NCI-H524 (cell line): ENCODE measurements at places on chromosomes 7 and 10.

GRCh38 chr7:96901822-96902445 lies 103.4 kb upstream of the DLX6 start:
- DNase-seq, result no peak

DNA sequence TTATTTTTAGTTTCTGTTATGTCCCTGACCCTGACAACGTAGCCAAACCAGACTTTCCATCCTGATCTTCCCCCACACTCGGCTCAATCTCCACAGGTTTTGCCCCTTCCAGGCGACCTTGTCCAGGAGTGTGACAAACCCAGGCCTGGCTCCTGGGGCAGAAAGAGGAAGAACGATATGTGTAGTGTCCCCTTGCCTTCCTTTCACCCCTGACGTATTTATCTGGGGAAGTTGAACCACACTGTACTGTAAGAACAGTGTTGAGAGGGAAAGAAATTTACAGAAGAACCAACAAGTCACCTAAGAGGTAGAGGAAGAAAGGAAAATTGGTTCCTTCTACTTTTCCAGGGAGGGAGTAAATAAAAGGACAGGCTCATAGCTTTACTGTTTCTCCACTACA lies 158.0 kb downstream of the VTI1A start:
- no peak for DNase-seq

- no peak for DNase-seq
These were observed 43.4 kb upstream of the ITGB8 start for GRCh38 chr7:20287317-20287716.

- DNase-seq, result no peak
These were observed 3.8 kb upstream of the CRCP start for GRCh38 chr7:66110856-66111255.

- no peak for DNase-seq
These were observed 984 bp upstream of the IKZF1 start for GRCh38 chr7:50303335-50304128.

- DNase-seq, result no peak
These were observed 78.3 kb downstream of the PROSER2 start for GRCh38 chr10:11901454-11901832.

- no peak for DNase-seq
These were observed 44.8 kb upstream of the ADO start for GRCh38 chr10:62759599-62760175.

DNA sequence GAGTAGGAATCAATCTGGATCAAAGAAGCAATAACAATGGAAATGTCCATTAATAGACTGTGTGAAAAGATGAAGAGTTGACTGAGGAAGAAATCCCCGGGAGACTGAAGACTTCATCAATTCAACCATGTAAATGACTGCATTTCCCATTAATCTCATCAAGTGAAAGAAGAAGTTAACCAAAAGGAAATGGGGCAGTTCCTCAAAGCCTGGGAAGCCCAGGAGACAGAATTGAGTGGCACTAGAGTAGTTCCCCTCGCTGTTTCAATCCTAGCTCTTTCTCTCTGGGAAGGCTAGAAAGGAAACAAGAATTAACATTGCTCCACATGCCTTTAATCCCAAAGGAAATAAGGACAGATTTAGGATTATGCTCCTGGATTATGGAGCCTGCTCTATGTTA lies 4.8 kb upstream of the OR6V1 start:
- no peak for DNase-seq

DNA sequence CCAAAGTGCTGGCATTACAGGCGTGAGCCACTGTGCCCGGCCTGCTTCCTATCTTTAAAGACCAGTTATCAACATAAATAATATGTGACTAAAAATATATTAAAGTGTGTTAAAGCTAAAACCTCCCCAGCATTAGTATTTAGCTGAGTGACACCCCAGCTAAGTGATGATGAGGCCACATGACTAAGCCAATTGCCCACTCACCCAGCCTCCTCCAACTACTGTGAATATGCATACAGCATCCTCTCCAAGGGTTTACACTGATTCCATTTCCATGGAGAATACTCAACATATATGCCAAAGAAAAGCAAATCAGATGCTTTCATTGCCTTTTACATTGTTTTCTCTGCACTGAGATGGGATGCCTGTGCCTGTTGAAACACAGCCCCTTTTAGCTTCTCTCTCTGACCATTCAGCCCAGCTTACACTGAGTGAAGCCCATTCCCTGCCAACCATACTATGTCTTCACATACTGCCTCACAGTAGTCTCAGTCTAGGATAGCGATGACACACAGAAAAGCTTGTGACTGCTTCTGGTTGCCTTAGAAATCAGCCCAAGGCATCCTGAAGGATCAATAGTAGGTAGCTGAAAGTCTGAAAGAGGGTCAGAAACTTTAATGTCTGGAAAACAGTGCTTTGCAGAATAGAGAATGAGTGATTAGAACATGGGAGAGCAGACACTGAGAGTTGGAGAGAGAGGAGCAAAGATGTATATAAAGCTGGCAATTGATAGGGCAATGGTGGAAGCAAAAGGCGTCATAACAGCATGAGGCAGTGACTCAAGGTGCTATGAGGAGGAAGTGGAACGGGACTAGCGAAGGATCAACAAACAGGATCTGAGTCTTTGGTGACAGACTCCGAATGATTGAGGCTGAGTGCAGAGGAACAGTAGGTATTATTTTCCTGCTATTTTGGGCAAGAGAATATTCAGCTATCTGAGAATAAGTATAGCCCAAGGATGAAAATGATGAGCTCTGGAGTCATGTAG lies 19.8 kb upstream of the ATE1 start:
- DNase-seq, result no peak

DNA sequence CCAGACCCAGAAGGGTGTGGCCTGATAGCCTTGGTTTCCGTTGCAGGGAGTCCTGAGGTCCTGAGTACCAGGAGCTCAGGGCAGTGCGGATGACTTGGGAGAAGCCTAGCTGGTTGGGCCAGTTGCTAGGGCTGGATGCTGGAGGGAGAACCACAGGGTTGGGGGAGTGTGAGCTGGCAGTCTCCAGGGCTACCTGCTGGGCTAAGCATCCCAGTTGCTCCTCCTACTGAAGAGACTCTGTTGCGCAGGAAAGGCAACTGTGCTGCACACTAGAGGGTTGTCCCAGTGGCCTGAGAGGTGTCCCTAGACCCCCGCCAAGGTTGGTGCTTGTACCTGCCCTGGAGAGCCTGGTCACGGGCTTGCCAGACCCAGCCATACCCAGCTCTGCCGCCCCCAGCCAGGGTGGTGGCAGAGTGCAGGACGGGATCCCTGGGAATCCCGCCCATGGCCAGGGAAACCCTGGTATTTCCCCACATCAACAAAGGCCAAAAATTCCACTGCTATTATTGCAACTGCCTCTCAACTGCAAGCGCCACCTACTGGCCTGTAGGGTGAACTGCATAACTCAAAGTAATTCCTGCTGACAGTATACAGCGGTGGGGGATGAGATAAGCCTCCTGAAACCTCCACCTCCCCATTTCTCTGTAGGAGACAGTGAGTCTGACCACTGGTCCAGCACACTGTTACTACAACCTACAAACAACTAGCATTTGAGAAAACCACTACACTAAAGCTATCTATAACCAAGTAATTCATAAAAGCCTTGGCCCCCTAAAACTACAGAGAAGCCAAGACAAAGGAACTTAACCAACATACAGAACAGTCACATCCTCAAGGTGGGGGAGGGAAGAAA lies 67.6 kb upstream of the DDC start:
- peak; percentile 38 for DNase-seq

GRCh38 chr7:107506674-107507339 lies 37.0 kb downstream of the GPR22 start:
- no peak for DNase-seq

GRCh38 chr7:71988201-71988600 lies 423.9 kb downstream of the CALN1 start:
- DNase-seq, result no peak

DNA sequence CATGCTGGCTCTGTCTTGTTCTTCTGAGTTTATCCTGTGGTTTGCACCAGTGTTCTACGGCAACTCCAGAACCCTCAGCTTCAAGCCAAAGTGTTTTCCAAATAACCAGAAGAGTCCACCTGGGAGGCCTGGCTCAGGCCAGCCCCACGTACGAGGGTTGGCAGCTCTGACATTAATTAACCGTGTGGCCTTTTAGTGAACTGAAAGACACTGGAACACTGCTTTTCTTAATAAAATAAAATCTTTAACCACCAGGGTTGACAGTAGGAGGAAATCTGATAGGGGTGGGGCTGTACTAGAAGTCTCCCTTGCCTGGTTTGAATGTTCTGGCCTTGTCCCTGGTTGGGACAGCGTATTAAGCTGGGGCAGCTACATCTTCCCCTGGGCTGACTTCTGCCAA lies 64.9 kb downstream of the SYPL1 start:
- no peak for DNase-seq

DNA sequence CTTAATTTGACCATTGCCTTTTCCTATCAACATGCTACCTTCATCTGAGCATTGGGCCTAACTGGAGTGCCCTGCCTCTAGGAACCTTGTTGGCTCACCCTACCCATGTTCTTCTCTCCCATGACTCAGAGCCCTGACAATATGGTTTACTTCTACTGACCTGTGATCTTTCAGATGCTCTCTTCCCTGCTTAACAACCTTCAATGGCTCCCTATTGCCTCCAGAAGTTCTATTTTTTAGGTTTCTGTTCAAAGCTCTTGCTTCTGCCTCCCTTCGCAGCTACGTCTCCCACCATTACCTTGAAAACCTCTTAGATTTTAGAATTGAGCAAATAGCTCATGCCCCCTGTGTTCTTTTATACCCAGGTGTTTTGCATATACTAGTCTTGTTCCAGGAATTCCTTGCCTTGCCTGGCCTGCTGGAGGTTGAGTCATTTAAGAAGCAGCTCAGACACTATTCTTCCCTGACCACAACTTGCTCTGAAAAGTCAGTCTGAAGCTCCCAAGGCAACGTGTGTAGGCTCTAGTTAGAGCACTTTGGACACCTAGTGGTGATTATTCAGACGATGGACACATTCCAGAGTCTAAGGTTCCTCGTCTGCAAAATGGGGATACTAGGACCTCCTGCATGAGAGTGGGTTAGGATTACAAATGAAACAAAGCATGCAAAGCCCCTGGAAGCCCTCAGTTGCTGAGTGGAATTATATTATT lies 64.4 kb upstream of the EMX2 start:
- DNase-seq, result no peak

DNA sequence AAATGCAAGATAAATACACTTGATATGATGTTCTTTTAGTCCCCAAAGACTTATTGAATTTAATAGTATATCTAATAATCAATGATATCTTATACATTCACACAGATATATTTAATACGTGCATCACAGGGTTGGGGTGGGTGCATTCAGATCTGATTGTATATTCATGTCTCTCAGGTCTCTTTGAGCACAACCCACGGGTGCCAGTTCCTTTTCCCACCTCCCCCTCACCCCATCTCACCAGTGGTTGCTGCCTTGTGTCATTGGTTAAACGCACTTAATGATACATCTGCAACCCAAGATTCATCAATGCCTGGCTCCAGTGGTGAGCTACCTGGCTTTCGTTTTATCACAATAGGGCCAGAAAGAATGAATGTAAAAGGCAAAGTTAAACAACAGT lies 6.2 kb downstream of the LRIT1 start:
- DNase-seq, result no peak

- no peak for DNase-seq
These were observed 1126.3 kb downstream of the SORCS1 start for GRCh38 chr10:106038246-106038645.

GRCh38 chr7:1232623-1233332 lies at the start of gene UNCX:
TSS of gene UNCX (plus strand) at chr7:1232872. CDS start at chr7:1233018, 146 bp downstream.
- DNase-seq, result peak; percentile 16

GRCh38 chr7:74453322-74454011 lies at the start of gene GTF2IRD1:
TSS of gene GTF2IRD1 (plus strand) at chr7:74453906. CDS start at chr7:74508081, 54,175 bp downstream.
- peak; percentile 81 for DNase-seq

DNA sequence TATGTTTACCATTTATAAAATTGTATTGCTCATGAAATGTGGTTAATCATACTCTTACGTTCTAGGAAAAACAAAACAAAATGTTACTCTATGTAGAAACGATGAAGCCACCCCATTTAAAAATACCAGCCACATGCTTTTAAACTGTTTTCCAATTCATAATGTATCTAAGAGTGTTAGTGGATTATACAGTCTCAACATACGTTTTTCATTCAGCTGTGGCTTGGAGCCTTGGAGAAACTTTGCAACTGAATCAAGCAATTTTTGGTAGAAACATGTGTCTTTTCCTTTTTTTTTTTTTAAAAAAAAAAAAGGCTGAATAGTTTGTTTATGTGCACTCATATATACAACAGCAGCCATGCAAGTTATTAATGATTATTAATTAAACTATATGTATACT lies 378.0 kb upstream of the SEMA3D start:
- DNase-seq, result no peak

DNA sequence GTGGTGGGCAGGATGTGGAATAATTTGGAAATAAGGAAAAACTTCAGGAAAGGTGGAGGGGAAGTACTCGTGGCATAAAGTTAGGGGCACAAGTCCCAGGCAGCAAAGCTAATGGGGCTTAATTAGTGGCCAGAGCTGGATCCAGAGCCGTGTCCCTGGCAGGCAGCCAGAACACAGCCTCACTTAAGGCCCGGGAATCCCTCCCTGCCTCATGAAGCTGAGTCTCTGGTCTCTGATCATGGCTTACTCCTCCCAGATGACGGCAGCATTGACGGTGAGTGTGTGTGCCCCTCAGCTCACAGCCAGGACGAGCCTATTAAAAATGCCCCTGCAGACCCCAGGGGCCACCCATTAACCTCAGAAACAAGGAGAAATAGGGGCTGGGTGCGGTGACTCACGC lies 48.2 kb upstream of the NPTX2 start:
- peak; percentile 69 for DNase-seq

DNA sequence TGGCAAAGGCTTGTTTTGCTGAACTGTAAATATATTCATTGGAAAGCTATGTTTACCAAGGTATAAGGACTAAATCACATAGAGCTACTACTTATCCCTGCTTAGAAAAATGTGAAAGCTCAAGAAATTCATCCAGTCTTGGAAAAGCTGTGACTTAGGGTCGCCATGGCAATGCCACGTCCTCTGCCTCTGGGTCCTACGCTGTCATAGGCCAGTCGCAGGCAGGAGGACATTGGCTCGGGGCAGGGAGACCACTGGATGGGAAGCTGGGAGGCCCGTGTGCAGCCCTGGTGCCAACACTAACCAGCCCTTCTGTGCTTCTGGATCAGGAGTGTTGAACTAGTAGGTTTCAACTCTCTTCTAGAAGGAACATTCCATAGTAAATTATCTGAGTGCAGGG lies 67.3 kb upstream of the PDZD8 start:
- peak; percentile 27 for DNase-seq

GRCh38 chr10:130751106-130751840 lies 560.2 kb downstream of the TCERG1L start:
- DNase-seq, result no peak

DNA sequence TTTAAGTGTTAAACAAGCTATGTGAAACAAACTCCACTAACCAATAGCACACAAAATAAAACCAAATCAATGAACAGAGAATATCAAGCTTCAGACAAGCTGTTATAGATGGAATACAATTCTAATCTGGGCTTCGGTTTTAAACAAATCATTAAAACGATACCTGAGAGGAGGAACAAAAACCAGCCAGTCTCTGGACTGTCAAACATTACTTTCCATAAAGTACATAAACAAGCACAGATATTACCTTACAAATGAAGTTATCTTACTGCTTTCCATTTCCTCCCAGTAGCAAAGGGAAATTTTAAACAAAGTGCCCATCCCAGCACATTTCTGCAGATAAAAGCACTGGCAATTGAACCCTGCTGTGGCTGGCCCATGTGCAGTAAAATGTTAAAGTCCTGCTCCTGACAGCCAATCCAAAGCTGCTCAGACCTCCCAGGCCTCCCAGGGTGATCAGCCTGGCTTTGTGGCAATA lies 128.0 kb downstream of the NRCAM start:
- DNase-seq, result no peak

- DNase-seq, result no peak
These were observed 23.9 kb upstream of the ZMIZ1 start for GRCh38 chr10:79044846-79045245.
